ENCODE measurements at places on chromosomes 12 and 14.

DNA sequence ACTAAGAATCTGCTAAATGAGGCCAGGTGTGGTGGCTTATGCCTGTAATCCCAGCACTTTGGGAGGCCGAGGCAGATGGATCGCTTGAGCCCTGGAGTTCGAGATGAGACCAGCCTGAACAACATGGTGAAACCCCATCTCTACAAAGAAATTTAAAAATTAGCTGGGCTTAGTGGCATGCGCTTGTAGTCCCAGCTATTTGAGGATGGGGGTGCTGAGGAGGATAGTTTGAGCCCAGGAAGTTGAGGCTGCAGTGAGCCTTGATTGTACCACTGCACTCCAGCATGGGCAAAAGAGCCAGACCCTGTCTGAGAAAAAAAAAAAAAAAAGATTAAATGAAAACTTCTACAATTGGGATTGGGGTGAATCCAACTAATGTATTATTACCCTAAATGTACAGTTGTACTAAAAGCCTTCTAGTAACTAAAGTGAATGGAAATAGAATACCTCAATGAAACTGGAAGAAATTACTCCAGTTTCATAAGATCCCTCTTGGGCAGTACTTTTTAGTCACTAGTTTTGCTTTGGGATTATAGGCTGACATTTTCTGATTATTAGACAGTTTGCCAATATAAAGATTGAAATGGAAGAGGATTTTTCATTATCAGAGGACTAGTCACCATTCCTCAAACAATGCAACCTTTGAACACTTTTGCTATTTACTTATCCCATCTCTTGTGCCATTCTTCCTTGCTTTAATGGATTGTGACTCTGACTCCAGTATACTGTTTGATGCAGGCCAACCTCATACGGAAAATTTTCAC lies 14.3 kb downstream of the COCH start:
- DNase-seq = no peak

GRCh38 chr12:109757671-109758265 lies 44.1 kb downstream of the FAM222A start:
- no peak for DNase-seq

DNA sequence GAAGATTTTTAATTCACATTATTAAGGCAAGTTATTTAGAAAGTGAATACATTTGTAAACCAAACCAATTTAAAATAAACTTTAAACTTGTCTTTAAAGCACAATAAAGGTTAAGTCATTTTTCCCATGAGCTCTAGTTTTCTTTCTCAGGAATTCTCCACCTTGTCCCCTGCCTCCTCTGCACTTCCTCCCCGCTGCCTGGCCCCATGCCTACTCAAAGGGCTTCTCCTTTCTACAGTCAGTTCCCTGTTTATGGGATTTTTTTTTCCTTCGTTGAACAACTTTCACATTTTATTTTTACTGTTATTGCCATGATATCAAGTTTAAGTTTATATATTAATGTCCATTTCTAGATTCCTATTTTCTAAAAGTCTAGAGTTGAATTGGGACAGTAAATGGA lies 223.0 kb downstream of the SLC25A21 start:
- no peak for DNase-seq

DNA sequence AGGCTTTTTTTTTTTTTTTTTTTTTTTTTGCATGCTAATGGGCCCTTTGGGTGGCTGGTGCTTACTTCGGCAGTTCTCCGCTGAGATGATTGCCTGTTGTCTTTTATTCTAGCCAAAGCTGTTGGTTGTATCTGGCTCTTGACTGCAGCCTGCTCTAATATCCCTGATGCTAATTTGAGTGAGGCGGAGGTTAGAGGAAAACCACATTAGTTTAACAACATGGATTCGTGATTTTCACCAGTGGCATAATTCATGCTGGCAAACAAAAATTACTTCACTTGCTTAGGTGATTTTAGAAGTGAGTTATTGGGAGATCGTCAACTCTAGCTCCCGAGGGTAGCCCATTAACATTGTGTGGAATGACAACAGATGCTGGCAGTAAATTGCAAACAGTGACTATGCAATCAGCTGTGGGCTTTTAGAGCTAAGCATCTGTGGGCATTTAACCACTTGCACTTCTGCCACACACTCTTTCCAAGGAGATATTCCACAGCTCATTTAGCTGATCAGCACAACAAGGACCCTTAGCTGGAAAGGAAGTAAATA lies 97.6 kb upstream of the ZDHHC17 start:
- no peak for DNase-seq

DNA sequence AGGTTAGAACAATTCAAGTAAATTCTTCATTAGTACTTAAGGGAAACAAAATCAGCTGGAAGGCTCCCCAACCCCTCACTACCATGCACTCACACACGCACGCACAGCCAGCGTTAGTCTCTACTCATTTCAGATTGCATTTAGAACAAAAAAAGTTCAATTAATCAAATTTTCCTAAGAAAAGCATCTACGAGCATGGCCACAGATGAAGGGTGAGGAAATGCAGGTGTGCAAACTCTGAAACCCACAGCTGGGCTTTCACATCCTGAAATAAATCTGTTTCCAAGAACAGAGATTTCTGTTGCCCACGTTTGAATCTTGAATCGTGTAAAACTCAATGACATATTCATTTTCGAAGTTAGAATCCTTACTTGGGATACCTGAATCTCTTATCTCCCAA lies 62.6 kb downstream of the SEL1L start:
- DNase-seq = no peak

DNA sequence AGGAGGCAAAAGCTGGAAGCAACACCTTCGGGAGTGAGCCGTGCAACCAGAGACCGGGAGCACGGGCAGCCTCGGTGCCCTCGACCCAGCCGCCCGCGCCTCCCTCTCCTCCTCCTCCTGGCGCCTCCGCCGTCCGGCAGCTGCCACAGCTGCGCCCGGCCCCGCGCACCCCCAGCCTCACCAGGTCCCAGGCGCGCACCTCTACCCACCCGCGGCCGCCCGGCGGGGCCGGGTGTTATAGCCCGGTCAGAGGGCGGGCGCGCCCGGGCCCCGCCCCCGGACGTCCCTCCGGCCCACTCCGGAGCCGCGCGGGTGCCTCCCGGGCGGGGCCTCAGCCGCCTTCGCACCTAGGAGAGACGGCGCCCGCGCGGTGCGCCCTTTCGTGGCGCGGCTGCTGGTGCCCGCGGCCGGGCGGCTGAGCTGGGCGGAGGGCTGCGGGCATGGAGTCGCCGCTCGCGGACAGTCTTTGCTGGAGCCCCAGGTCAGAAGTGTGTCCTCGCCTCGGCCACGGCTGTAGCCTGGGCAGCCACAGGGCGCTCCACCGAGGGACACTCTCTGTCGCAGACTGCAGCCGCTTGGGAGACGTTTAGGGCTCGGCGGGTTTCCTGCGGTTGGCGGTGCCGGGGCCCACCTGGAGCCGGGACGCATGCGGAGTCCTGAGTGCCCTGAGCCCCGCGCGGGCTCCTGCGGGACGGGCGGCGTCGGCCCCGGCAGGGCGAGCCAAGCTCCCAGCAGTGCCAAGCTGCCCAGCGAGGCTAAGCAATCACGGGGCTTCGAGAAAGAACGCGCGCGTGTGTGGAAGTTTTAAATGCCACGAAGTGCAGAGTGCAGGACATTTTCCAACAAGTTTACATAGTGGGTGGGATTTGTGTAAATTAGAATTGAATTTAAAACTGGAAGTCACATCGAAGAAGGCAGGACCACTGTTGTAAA lies at the start of gene CPM:
Gene CPM, minus strand, starts transcription at position 211 of the 933 bp plus-strand sequence. CDS start 334 bp downstream, outside the sequence.
- DNase-seq = peak; percentile 58

GRCh38 chr12:111093428-111094142 lies 173.2 kb upstream of the MYL2 start:
- no peak for DNase-seq

- peak; percentile 93 for DNase-seq
These were observed 22.1 kb downstream of the LGMN start for GRCh38 chr14:92726135-92726932.

- DNase-seq = no peak
These were observed 434.7 kb downstream of the FUT8 start for GRCh38 chr14:65847075-65847847.

DNA sequence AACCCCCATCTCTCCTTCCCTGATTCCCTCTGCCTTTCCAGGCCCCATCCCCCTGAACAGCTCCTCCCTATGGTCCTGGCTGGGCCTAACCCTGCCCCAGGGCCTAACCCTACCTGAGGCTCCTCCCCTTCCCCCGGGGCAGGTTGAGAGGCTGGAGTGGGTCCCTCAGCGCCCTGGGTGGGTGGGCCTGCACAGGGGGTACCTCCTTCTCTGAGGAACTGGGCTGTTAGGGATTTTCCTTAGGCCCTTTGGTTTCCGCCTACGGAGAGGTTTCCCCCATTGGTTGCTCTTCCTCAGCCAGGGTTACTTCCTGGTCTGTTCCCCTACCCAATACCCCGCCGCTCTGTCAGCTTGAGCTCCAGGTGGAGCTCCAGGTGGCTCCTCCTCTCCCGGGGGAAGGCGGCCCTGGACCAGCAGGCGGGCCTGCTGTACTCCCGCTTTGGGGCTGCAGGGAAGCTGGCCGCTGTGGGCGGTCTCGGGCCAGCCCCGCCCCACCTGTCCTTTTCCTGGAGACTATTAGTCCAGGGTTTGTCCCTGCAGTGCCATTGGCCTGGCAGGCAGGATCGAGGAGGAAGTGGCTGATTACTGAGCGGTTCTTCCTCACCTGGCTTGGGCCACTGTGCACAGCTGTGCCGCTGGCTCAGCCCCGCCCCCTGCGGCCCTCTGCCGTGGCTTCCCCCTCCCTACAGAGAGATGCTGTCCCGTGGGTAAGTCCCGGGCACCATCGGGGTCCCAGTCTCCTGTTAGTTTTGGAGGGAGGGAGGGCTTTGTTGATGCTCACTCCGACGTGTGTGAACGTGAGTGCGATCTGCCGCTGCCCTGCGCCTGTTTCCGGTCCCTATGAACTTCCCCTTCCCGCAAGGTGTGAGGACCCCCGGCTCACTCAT lies 2.5 kb downstream of the C12orf57 start:
- DNase-seq = peak; percentile 99

DNA sequence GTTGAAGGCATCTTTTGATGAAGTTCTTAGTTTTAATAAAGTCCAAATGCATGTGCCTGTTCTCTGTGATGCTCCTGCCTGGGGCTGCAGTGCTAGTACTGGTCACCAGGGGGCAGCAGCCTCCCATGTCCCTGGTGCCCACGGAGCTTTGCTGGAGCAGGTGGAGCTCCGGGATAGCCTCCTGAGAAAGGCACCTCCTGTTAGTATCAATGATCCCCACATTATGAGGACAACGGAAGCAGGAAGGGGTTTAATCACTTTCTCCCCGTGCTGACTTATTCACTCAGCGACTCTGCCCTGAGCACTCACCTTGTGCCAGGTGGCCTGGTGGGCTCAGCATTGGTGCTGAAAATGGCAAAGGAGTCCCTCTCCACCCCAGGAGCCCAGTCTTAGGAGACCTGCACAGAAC lies 123.0 kb upstream of the PZP start:
- DNase-seq = peak; percentile 69

DNA sequence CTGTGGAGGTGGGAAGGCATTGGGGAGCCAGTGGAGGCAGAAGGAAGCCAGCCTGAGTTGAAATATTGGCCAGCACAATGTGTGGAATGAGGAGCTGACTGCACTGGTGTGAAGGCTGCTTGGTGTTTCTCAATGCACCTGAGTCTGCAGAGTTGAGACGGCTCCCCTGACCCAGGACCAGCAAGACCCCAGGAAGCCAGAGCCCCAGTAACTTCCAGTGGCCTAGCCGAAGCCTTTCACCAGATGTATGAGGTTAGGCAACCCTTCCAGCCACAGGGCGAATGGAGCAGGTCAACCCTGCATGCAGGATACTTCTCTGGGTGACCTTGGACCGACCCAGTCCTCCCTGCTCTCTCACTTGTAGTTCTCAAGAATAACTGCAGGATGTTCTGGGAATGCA lies 12.9 kb upstream of the KRT73 start:
- no peak for DNase-seq

DNA sequence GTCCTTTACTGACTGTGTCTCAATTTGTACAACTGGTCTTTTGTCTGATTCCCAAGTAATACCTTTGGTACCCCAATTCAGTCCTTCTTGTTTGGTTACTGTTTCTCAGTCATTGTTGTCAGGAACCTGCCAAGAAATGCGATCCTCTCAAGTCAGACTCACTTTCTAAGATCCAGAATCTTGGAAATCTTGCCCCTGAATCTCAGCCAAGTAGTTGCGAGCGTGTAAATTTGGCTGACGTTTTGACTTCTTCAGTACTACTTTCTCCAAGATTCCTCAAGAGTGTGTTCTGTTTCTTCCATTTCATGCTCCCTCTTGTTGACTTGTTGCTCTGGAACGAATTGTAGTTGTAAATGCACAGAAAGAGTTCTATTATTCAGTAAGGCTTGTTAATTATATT lies 114.0 kb downstream of the MSRB3 start:
- no peak for DNase-seq

GRCh38 chr12:11981121-11981733 lies 89.5 kb upstream of the BCL2L14 start:
- DNase-seq = no peak

DNA sequence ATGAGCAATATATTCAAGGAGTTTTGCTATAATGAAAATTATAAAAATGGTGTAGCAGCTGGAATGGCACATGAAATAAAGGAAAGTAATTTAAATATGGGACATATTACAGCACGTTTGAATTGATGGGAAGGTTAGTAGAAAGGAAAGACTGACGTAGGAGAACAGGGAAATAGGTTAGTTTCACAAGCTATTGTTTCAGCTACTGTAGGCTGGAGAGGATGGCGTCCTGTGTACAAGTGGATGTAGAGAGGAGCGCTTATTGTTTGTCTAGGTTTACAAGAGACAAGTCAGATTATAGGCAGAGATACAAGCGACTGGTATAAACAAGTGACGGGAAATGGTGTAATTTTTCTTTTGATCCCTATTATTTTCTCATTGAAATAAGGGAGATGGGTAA lies 431.2 kb upstream of the PDE3A start:
- DNase-seq = no peak

DNA sequence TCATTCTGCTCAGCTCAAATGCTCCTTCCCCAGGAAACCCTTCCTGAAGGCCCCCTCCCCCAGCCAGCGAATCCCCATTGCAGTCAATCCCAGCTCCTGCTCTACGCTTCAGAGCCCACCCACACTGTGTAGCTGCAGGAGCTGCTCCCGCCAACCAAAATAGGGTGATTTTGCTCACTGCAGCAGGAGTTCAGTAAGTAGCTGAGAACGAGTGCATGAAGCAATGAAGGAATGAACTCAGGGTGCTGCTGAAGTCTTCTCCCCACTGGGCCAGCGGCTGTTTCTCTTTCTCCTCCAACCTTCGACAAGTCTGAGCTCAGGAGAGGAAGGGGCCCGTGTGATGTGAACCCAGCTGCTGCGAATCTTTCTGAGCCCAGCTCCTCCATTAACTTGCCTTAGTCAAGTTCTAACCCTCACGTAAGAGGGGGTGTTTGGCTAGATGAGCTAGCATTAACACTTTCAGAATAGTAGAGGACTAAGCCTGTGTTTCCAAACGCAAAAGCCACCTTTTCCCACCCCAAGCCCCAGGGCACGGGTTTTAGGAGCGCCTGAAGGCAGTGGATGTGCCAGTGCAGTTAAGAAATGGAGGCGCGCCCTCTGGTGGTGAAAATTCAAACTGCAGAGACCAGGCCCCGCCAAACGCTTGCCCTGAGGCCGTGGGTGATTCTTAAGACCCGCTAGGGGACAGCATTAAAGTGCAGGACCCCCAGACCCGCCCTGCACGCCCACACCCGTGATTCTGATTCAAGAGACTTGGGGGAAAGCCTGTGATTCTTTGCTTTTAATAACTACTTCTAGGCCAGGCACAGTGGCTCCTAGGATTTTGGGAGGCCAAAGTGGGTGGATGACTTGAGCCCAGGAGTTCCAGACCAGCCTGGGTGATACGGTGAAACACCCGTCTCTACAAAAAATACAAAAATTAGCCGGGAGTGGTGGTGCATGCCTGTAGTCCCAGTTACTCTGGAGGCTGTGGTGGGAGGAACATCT lies 11.9 kb upstream of the SERPINA4 start:
- peak; percentile 45 for DNase-seq

All from LoVo (cell line).